Activated naive CD4-positive, alpha-beta T cell treated with anti-CD3 and anti-CD28 coated beads for 36 hours (primary cell): ENCODE measurements at places on chromosomes 5 and 9. TPM values are rescaled to one million over a fixed set of nuclear protein-coding genes. Genes with fewer than 3 reads are reported as not detected.

DNA sequence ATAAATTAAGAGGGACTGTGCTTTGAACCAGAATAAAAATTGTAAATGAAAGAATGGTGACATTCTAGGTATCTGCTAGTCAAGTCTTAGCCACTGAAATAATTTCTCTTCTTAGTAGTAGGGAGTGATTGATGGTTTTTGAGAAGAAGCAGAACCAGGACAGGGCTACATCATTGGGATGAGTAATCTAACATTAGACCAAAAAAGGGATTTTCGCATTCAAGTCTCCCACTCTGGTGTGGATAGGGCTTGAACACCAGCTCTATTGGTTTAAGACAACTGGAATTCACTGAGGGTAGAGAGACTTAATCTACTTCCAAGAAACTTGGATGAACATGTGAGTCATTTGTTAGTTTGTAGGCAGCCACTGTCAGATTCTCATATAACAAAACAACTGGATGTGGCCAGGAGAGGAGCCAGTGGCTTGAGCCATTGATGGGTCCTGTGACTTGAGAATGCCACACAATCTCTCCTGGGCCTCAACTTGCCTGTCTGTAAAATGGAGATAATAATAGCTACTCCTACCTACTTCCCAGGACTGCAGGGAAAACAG, 16.6 kb downstream of the FAT2 start:
- no peaks in the 10 kb centered on the region for H3K36me3 ChIP-seq
- peaks cover 11% of the 10 kb centered on the region for H3K4me1 ChIP-seq
- no peak for DNase-seq
- no peak overlapping the region for H3K4me3 ChIP-seq

NR4A3 gene
- total RNA-seq, result 3.8 TPM

GRCh38 chr9:86632537-86632936, 278.3 kb upstream of the TUT7 start:
- DNase-seq, result no peak
- no peak overlapping the region for H3K27ac ChIP-seq
- peaks cover 31% of the 10 kb centered on the region for H3K27me3 ChIP-seq
- H3K4me3 ChIP-seq, result no peak overlapping the region

DNA sequence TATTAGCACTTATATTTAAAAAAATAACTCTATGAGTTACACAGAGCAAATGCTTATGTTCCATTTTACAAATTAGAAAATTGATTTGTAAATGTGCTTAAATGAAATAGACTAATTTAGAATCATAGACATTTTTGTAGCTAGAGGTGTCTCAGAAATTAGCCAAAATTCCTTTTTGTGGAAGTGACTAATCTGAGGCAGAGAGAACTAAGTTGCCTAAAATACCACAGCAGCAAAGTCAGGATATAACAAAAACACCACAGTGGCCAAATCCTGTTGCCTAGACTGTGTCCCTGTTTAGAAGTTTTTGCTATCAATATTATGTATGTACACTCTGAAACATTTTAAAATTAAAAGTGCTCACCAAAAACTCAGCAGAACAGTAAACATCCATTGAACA, 18.7 kb downstream of the ADAMTSL1 start:
- H3K36me3 ChIP-seq, result no peaks in the 10 kb centered on the region
- no peak for DNase-seq
- H3K4me3 ChIP-seq, result no peak overlapping the region
- no peaks in the 10 kb centered on the region for H3K4me1 ChIP-seq

DNA sequence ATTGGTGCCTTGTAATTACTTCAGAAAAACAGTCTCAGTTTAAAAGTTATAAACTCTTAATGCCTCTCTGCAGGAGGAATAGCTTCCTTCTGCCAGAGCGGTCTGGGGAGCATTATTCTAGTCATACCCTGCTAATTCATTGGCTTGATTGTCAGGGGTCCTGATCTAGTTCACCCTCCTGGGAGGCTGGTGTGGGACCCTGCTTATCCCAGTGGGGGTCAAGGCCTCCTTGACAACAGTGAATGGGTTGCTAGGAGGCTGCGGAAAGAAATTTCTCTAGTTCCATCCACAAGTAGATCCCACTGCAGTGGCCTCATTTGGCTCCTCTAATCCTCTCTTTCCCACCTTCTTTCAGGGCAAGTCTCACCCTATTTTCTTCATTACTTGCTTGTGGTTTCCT, 105.7 kb downstream of the TMC1 start:
- no peaks in the 10 kb centered on the region for H3K36me3 ChIP-seq
- no peak for DNase-seq
- H3K27me3 ChIP-seq, result peaks cover 6% of the 10 kb centered on the region

AQP3 gene
- total RNA-seq, result 8.1 TPM

DNA sequence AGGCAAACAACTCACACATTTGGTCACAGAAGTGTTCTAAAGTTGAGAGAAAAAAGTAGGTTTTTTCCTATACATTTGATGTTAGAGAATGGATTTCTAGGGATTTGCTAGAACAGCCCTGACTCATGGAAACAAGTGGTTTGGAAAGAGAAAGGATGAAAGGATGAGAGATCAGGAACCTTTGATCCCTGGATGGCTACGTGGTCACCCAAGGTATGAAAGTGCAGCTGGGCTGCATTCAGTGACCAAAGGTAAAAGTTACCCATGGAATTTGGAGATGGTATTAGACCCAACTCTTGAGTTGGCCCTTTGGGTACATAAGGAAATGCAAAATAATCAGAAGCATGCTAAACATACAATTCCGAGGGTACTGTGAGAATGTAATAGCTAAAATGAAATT, 61.3 kb upstream of the SPIN1 start:
- no peak for DNase-seq
- no peaks in the 10 kb centered on the region for H3K36me3 ChIP-seq
- H3K4me3 ChIP-seq, result no peak overlapping the region
- no peak overlapping the region for H3K27ac ChIP-seq
- no peaks in the 10 kb centered on the region for H3K27me3 ChIP-seq

- DNase-seq, result no peak
- no peak overlapping the region for H3K4me3 ChIP-seq
- H3K27ac ChIP-seq, result no peak overlapping the region
Observed at GRCh38 chr5:179874536-179875292, 16.1 kb upstream of the MRNIP start.

DNA sequence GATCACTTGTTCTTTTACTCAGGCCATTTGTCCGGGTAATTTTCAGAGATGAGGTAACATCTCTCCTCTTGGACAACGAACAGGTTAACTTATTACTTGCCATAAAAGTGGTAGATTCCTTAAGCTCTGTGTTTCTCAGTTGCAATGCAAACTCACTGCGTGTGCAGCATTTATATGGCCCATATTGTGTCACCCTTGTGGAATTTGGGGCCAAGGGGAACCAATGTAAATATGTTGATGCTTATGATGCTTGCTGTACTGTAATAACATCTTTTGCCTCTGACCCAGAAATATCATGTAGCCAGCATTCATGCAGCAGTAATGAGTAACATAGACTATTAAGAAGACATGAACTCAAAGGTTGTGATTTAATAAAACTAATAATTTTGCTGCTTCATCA, 175.8 kb downstream of the ADAMTS6 start:
- DNase-seq, result no peak
- H3K27ac ChIP-seq, result no peak overlapping the region
- H3K36me3 ChIP-seq, result no peaks in the 10 kb centered on the region
- H3K4me3 ChIP-seq, result no peak overlapping the region

GRCh38 chr5:124812771-124813358, 66.4 kb upstream of the ZNF608 start:
- no peaks in the 10 kb centered on the region for H3K36me3 ChIP-seq
- no peak overlapping the region for H3K27ac ChIP-seq
- DNase-seq, result no peak
- no peaks in the 10 kb centered on the region for H3K4me1 ChIP-seq
- H3K4me3 ChIP-seq, result no peak overlapping the region
- H3K27me3 ChIP-seq, result peaks cover 3% of the 10 kb centered on the region

DNA sequence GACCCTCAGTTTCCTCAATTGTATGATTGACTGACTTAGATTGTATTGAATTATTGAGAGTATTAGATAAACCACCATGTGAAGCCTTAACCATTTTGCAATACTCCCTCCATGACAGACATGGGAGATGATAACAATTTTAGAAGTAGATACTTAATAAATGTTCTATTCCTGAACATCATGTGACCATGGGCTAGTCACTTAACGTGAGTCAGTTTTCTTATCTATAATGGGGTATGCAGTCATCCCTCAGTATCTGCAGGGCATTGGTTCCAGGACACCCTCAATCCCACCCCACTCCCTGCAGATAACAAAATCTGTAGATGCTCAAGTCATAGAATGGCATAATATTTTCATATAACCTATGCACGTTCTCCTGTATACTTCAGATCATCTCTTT, 31.0 kb downstream of the SNX18 start:
- no peak overlapping the region for H3K27ac ChIP-seq
- no peaks in the 10 kb centered on the region for H3K27me3 ChIP-seq
- H3K4me3 ChIP-seq, result no peak overlapping the region
- no peak for DNase-seq

GRCh38 chr9:137255448-137256114, 454 bp downstream of the NELFB start:
- H3K36me3 ChIP-seq, result peaks cover 8% of the 10 kb centered on the region
- peak; percentile 42 for DNase-seq
- peak overlapping the region; percentile 75 for H3K27ac ChIP-seq
- peak overlapping the region; percentile 85 for H3K4me3 ChIP-seq

- no peaks in the 10 kb centered on the region for H3K36me3 ChIP-seq
- peaks cover 11% of the 10 kb centered on the region for H3K4me1 ChIP-seq
- no peak for DNase-seq
- H3K4me3 ChIP-seq, result no peak overlapping the region
- H3K27me3 ChIP-seq, result peaks cover 51% of the 10 kb centered on the region
Observed at GRCh38 chr5:88888848-88889188, 5.8 kb upstream of the MEF2C start.

CDH9 gene
- total RNA-seq, result not detected

DNA sequence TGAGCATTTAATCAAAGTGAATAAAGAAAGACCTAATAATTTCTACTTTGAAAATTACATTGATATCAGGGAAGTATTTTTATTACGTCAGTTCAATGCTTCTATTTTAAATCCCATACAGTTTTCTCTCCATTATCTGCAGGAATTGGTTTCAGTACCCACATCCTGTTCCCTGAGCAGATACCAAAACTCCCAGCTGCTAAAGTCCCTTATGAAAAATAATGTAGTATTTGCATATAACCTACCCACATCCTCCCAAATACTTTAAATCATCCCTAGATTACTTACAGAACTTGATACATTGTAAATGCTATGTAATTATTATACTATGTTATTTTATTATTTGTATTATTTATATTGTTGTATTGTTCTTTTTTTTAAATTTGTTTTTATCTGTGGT, 125.4 kb upstream of the MINAR2 start:
- no peak overlapping the region for H3K27ac ChIP-seq
- H3K36me3 ChIP-seq, result no peaks in the 10 kb centered on the region
- no peak for DNase-seq

CSF1R gene
- total RNA-seq, result 1.8 TPM

- no peaks in the 10 kb centered on the region for H3K27me3 ChIP-seq
- H3K36me3 ChIP-seq, result peaks cover 6% of the 10 kb centered on the region
- peak; percentile 35 for DNase-seq
- H3K27ac ChIP-seq, result no peak overlapping the region
- H3K4me3 ChIP-seq, result no peak overlapping the region
Observed at GRCh38 chr5:137629646-137630045, 106.2 kb downstream of the KLHL3 start.

BNC2 gene
- not detected for total RNA-seq

GRCh38 chr9:103816146-103816545, 278.0 kb upstream of the SMC2 start:
- H3K27ac ChIP-seq, result no peak overlapping the region
- no peak overlapping the region for H3K4me3 ChIP-seq
- H3K4me1 ChIP-seq, result no peaks in the 10 kb centered on the region
- DNase-seq, result no peak
- H3K36me3 ChIP-seq, result no peaks in the 10 kb centered on the region

SPRY4 gene
- 0.67 TPM for total RNA-seq

LRRC70 gene
- total RNA-seq, result 1.0 TPM

GRCh38 chr5:36642089-36642488, 35.7 kb downstream of the SLC1A3 start:
- no peak overlapping the region for H3K4me3 ChIP-seq
- no peak for DNase-seq
- peaks cover 22% of the 10 kb centered on the region for H3K27me3 ChIP-seq
- no peak overlapping the region for H3K27ac ChIP-seq
- no peaks in the 10 kb centered on the region for H3K4me1 ChIP-seq
- no peaks in the 10 kb centered on the region for H3K36me3 ChIP-seq

DNA sequence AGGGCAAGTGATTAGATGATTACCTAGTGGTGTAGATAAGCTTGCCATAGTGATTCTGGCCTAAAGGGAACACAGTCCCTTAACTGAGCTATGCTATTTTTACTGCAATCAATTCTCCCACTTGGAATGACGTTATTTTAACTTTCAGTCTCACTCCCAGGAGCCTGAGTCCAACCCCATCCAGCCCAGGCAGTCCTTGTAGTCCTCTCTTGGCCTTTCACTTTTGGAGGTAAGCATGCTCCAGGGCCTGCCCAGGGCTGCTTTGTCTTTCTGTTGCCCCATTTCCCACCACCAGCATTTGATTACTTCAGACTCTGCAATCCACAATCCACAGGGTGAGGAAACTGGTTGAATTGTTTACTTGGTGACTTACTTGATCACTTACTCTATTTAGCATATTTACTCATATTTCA, 233.0 kb downstream of the CD180 start:
- no peaks in the 10 kb centered on the region for H3K36me3 ChIP-seq
- no peaks in the 10 kb centered on the region for H3K4me1 ChIP-seq
- H3K27me3 ChIP-seq, result peaks cover 3% of the 10 kb centered on the region
- H3K4me3 ChIP-seq, result no peak overlapping the region
- no peak for DNase-seq
- H3K27ac ChIP-seq, result no peak overlapping the region

GRCh38 chr5:44845777-44846176, 37.0 kb downstream of the MRPS30 start:
- DNase-seq, result no peak
- H3K27me3 ChIP-seq, result no peaks in the 10 kb centered on the region
- H3K4me3 ChIP-seq, result no peak overlapping the region
- H3K27ac ChIP-seq, result no peak overlapping the region
- H3K36me3 ChIP-seq, result no peaks in the 10 kb centered on the region

PCDHB6 gene
- not detected for total RNA-seq

GRCh38 chr9:97568461-97569275, 64.5 kb downstream of the TSTD2 start:
- no peak for DNase-seq
- H3K36me3 ChIP-seq, result no peaks in the 10 kb centered on the region

- no peaks in the 10 kb centered on the region for H3K4me1 ChIP-seq
- no peak for DNase-seq
Observed at GRCh38 chr5:153147891-153148623, 342.4 kb upstream of the GRIA1 start.

DNA sequence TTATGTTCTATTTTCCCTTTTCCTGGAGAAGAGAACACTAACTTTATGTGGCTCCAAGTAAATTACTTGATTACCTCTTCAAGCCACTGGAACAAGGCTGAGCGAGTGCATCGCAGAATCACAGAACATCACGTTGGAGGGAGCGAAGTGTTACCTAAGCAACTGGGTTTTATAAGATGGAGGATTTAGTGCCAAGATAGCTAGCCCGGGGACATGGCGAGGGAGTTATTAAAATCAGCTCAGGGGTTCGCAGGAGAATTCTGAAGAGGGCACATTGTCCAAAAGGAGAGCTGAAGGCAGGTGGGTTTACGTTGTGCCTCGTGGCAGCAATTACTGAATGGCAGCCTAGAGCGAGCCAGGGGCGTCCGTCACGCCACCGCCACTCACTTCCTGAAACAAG, 563.2 kb upstream of the ADAMTS16 start:
- no peak for DNase-seq
- no peak overlapping the region for H3K27ac ChIP-seq
- H3K36me3 ChIP-seq, result no peaks in the 10 kb centered on the region
- H3K4me3 ChIP-seq, result no peak overlapping the region

- H3K36me3 ChIP-seq, result no peaks in the 10 kb centered on the region
- no peak for DNase-seq
- H3K27me3 ChIP-seq, result peaks cover 2% of the 10 kb centered on the region
- no peak overlapping the region for H3K4me3 ChIP-seq
- no peak overlapping the region for H3K27ac ChIP-seq
- H3K4me1 ChIP-seq, result no peaks in the 10 kb centered on the region
Observed at GRCh38 chr9:78515108-78515507, 218.2 kb downstream of the PSAT1 start.
